ENCODE measurements at places on chromosomes 2 and 18.

- no peak for DNase-seq
Measured at GRCh38 chr2:11852526-11853196, 106.2 kb downstream of the LPIN1 start.

- no peak for DNase-seq
Measured at GRCh38 chr2:96253006-96253405, 12.8 kb downstream of the TMEM127 start.

- no peak for DNase-seq
Measured at GRCh38 chr18:34321066-34321465, 96.4 kb upstream of the NOL4 start.

GRCh38 chr18:5879479-5879882 lies 15.8 kb downstream of the TMEM200C start:
- DNase-seq, result no peak

- no peak for DNase-seq
Measured at GRCh38 chr2:135586148-135586547, 54.9 kb downstream of the R3HDM1 start.

DNA sequence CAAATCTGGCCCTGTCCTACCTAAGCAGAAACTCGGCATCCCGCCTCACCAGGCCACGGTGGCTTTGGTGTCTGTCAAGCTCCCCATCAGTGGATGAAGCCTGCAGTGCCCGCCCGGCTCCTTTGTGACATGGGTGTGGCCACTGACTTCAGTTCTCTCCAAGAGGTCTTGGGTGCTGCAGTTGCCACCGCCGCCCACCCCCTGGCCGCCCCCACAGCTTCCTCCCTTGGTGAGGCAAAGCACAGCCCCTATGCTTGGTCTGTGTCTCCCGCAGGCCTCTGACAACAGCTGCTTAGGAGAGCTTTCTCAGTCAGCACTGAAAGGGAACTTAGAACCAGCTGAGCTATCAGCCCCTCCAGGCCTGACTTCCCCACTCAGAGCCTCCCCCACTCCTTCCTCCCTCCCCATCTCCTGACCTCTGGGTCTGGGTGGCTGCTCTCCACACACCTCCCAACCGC lies 22.9 kb upstream of the GPR55 start:
- no peak for DNase-seq

- no peak for DNase-seq
Measured at GRCh38 chr18:55508651-55509050, 79.3 kb downstream of the TCF4 start.

All from activated CD4-positive, alpha-beta T cell treated with anti-CD3 and anti-CD28 coated beads for 1 hour (primary cell).